ENCODE measurements at places on chromosomes 6 and 20.

DNA sequence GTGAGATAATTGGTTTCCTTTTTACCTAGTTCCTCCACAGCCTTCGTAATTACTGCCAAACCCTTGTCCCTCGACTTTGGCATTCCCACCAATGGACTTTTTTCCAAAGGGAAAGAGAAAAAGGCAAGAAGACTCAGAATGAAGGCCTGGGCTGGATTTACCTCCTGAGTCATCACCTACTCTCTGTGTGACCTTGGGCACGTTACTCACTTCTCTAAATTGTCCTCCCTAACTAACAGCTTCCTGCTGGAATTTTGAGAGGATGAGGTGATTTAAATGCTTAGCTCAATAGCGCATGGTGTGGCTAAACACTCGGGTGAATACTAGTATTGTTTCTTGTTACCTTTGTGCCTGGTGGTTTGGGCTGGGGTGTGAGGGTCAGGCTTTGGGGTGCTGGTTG is 146.6 kb downstream of the DHX35 start:
- DNase-seq: no peak

DNA sequence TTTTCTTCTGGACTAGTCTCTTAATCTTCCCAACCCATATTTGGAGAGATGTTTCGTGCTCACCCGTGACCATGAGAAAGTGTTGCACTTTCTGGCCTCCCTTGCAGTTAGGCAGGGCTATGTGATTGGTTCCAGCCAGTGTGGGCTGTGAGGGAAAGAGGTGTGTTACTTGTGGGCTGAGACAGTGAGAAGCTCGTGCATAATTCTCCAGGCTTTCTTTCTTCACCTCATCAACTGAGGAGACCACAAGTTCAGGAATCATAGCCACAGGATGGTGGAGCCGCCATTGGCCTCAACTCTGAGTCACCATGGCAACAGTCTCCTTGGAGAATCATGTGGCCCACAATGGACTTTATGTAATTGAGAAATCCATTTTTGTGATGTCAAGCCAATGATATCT is 57.5 kb upstream of the FUCA2 start:
- DNase-seq: no peak

- DNase-seq: no peak
Measured at GRCh38 chr20:38985060-38985459, 22.9 kb downstream of the DHX35 start.

DNA sequence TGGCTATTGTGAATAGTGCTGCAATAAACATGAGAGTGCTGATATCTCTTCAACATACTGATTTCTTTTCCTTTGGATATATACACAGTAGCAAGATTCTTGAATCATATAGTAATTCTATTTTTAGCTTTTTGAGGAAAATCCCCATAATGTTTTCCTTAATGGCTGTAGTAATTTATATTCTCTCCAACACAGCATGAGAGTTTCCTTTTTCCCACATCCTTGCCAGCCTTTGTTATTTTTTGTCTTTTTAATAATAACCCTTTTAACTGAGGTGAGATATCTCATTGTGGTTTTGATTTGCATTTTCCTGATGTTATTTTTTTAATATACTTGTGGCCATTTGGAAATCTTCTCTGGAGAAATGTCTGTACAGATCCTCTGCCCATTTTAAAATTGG is 132.6 kb downstream of the PRL start:
- no peak for DNase-seq

DNA sequence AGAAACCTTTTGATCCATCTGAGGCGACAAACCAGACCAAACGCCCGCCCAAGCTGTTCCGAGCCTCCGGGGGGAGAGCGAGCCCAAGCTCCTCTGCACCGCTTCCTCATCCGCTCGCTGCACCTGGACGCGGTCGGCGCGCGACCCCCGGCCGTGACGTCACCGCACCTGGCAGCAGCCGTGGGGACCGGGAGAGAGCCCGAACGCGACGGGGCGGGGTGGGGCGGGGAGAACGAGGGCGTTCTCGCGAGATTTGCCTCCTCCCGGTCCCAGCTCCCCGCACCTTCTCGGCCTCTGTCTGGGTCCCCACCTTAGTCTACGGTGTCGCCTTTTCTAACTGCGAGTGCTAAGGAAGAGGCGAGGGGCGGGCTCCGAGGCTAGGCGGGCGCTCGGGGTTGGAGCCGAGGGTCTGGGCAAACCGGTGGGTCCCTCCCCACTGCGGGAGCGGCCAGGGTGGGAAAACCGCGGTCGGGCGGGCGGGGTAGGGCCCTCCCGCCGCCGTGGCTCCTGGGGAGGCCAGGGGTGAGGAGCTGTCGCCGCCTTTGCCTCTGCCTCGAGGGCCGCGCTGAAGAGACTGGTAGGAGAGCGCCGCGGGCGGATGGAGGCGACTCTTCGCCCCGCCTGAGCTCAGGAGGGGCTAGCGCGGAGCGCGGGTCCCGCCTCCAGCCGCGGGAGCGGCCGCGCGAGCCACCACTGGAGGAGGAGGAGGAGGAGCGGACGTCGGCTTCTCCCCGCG is at the start of gene CD2AP:
Gene CD2AP (plus strand): TSS at position 293 of the 736 bp plus-strand sequence. CDS start 456 bp downstream, outside the sequence.
- DNase-seq: peak; percentile 86

DNA sequence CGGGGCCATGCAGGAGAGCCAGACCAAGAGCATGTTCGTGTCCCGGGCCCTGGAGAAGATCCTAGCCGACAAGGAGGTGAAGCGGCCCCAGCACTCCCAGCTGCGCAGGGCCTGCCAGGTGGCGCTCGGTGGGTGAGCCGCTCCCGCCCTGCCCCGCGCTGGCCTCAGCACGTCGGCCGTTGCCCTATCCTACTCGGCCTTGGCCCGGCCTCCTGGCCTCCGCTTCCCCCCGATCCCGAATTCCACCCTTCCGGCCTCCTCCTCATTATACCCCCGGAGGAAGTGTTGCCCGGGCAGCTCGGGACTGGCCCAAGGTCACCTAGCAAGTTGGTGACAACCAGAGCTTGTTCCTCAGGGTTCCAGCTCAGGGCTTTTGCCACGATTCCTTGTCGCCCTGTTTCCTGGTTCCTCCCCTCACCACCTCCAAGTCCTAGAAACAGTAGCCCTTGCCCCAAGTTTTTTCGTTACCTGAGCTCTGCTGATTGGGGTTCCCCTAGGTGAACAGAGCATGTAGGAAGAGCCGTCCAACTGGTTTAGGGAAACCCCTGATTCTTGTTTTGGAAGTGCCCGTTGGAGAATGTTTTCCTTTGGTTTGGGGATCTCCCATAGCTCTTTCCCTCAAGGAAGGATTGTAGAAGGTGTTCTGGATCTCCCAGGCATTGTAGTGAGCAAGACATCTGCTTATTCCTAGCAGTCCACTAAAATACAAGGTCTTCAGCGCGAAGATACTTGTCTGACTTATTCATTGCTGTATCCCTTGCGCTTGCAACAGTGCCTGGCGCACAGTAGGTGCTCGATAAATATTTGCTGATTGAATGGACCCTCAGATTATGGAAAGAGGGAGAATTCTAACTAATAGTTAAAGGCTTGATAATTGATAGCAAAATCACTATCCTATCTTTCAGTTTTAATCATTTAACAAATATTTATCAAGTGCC is 641 bp downstream of the ARFGEF2 start:
- peak; percentile 59 for DNase-seq

DNA sequence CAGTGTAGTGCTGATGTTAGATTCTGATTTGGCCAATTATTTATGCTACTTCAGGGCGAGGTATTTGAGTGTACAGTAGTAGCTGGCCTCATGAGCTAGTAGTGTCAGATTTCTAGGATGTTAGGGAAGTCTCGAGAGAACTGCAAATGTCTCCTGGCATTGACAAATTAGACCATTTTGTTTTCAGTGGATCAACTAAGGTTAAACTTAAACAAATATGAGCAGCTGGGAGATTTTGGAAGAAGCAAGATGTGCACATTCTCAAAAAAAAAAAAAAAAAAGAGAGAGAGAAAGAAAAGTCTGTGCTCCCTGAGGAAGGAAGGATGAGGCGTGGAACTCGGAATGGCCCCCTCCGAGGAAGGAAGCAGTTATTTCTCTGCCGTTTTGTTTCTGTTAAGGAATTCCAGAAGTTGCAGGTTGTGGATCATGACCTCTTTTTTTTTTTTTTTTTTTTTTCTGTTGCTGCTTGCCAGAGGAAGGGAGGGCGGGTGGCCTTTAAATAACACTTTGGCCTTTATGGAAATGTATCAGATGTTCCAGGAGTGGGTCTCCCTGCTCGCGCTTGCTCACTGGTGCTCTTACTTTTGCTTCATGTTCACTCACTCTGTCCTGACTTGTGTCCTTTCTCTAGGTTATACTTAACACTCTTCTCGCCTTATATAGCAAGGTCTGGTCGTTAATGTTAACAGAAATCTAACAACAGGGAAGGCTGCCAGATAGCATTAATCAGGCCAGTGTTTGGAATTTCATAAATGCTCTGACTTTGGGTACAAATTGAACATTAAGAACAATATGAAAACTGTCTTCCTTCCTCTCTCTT is 124.4 kb downstream of the TCP11 start:
- DNase-seq: no peak

DNA sequence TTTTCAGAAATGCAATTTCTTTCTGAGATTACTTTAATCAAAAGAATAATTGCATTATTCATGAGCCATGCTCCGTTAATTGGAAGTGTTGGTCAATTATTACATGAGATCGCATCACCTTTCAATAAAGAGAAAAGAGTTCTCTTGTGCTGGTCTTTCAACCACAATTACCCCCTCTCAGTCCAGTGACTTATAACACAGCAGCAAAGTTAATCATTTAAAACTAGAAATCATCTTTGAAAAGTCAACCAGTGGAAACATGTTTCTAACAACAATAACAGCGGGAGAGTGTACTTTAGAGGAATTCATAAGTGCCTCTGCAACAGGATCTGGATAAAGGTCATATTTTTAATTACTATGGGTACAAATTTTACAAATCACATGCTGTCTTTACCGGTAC is 384.4 kb upstream of the AGPAT4 start:
- no peak for DNase-seq

- no peak for DNase-seq
Measured at GRCh38 chr6:24985323-24985722, 49.6 kb upstream of the RIPOR2 start.

DNA sequence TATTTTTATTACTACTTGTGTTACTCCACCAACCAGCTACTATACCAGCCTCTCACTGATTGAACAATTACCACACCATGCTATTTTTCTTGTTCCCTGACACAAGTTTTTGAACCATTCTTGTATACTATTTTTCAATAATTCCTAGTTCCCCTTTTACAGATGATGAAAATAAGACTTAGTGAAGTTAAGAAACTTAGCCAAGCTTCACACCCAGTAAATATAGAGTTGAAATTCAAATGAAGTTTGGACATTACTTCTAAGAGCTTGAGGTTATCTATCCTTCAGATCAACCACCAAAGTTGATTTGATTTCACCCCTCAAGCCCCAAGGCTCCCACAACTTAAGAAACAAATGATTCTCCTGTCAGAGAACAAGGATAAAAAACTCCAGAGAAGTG is 13.1 kb upstream of the BCAS1 start:
- DNase-seq: no peak

DNA sequence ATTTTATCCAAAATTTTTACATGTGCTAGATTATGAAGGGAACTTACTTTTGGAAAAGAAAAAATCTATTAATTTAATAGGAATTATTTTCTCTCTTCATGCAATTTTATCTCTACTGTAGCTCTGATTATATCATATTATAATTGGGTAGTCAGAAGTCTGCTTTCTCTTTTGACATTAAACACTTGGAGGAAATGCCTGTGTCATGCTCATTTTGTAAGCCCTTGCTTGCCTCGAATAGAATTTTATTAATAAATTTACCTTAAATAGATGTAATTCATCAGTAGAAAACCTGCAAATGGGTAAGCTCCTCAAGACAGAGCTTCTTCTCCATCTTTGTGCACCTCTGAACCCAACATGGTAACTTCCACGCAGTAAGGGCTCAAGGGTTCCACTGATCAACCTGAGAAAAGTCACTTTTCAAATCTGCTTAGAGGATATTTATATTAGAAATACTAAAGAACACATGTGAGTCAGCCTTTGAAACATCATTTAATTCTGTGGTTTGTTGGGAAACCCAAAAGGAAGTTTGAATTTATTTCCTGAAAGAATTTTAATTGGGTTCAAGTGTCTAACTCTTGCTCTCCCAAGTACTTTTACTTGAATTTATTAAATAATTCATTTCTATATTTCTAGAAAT is 266.0 kb downstream of the ALDH8A1 start:
- no peak for DNase-seq

DNA sequence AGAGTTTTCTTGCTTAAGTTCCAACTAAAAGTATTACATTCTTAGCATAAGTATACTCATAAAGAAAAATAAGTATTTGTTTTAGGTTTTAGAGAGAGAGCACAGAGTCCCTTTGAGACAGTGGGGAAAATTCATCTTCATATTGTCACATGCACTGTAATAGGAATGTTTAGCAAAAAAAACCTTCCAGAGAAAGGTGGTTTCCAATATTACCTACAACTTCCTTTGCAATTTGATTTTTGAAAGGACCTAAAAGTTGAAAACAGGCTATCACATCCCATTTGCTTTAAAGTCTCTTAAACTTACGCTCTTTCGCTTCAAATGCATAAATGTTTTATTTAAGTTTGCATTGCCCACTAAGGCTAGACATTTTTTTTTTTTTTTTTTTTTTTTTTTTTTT is 86.4 kb downstream of the OPRM1 start:
- DNase-seq: no peak

DNA sequence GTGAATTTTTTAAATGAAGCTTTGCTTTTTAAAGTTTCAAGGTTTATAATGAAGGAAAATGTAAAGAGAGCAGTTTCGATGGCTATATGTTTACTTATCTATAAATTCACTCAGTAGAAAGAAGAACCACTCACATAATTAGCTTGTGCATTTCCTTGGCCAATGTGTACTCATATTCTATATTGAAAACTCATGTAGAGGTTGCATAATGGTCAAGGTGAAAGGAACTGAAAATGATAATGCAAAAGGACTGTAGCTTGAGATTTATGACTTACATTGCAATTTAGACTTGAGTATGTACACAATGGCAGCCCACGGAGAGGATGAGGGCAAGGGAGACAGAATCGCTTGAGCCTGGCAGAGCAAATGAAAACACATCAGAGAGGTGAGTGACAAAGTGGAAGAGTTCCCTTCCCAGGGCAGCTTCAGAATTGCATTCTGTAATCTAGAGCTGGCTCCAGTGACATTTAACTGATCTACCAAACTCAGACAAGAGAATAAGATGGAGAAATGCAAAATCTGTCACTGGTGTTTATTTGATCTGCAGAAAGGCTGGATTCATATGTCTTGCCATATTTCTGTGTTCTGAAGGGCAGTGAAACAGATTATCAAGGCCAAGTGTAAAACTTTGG is 191.8 kb downstream of the TMEM200A start:
- no peak for DNase-seq
